T1000 (cell line): ENCODE measurements at places on chromosomes 6 and 20.

GRCh38 chr20:7113577-7114466 lies 346.3 kb downstream of the BMP2 start:
- no peak for DNase-seq

- DNase-seq = no peak
Observed at GRCh38 chr6:98633886-98634285, 200.5 kb upstream of the POU3F2 start.

DNA sequence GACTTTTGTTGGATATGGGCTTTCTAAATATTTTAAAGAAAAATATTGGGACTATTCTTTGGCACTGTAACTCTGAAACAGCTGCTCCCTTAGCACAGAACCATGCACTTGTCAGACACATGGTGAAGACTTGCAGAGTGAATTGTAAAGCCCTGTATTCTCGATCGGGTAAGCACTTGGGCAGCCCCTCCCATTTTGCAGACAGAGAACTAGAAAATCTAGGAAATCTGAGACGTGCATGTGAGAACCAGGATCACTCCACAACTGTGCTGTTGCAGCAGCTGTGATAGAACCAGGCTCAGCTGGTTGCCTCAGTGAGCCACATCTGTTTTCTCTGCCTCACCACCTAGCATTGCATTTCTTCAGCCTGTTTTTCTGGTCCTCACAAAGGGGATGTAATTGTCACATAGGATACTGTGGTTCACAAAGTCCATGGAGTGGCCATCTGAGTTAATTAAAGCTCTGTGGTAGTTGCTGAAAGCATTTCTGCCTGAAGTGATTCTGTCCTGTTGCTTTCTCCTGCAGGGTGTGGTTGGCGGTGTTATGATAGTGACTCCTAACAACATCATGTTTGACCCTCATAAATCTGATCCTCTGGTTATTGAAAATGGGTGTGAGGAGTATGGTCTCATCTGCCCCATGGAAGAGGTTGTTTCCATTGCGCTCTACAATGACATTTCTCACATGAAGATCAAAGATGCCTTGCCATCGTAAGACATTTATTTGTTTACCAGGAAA lies 71.8 kb upstream of the HINT3 start:
- no peak for DNase-seq

DNA sequence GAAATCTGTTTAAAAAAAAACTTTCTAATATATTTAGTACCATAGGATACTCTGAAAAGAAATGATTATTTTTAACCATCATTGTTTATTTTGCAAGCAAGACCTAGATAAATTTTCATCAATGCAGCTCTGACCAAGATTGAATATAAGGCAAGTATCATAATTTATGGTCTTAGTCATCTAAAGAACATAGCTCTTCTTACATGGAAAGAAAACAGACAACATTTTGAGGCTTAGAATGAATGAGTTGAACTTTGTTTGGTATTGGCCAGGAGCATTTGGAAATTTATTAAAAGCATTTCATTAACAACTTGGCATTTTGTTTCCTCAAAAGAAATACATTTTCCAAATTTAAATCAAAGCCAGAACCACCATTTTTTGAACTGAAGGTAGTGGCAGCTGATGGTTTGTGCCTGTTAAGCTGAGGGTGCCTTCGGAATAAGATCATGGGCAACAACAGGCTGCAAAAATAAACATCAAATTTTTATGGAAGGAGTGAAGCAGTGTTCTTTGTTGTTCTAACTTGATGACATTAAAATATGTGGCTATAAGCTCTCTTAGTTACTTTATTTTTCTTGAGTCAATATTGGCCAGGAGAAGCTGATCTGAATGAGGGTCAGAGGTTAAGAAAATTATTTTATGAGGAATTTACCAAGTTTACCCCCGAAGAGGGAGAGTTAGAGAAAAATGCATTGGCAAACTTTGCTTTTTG lies 6.7 kb upstream of the ATXN1 start:
- no peak for DNase-seq

- no peak for DNase-seq
Observed at GRCh38 chr6:40848038-40848437, 191.0 kb downstream of the UNC5CL start.

DNA sequence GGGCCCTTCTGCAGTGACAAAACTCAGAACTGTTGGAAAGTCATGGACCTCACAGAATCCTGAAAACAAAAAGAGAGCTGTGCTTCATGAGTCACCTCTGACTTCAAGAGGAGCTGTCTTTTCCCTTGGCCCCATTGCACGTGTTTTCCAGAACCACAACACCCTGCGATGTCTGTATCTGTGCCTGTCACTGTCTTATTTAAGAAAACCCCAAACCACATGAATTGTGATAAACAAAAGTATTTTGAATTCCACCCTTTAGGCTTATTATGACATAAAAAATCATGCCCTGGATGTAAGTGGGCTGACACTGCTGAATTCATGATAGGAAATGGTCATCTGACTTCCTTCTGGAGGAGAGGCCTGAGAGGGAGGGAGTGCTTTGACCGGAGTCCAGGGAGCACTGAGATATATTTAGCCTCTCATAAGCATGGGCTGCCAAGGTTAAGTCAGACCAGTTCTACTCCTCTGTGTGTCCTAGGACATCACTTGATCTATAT lies 96.4 kb upstream of the DUSP22 start:
- DNase-seq = no peak

- no peak for DNase-seq
Observed at GRCh38 chr6:165605901-165606739, 56.9 kb downstream of the PDE10A start.
